Thyroid gland (tissue), 4 donors: ENCODE measurements at places on chromosomes 16 and 17.

DNA sequence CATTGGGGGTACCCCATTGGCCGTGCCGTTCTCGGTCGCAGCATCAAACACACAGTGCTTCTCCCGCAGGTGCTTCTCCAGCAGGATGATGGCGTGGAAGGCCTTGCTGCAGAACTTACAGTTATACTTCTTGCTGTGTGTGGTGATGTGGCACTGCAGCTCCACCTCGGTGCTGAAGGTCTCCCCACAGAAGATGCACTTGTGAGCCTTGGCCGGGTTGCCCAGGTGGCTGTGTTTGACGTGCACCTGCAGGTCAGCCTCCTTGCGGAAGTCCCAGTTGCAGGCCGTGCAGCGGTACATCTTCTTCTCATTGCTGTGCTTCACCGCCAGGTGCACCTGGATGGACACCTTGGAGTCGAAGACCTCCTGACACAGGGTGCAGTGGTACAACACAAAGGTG lies 219.3 kb downstream of the ZNF423 start:
- DNase-seq, result no peak

GRCh38 chr17:28953444-28954118 lies 2.3 kb upstream of the PHF12 start:
- DNase-seq, result peak; percentile 46

DNA sequence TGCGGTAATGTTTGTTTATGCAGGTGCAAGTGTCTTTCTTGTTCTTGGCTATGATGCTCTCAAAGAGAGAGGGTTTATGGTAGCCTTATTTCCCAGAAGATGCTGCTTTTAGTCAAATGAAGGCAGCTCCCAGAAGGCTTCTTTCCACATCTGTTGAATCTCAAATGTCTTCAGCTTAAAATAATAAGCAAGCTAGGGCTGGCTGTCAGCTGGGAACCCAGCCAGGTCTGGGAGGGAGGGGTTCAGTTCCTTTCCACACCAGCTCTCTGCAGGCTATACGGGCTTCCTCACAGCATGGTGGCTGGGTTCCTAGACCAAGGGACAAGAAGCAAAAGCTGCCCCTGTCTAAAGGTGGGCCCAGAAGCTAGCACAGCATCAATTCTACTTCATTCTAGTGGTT lies 47.4 kb upstream of the ATF7IP2 start:
- peak; percentile 7 for DNase-seq

DNA sequence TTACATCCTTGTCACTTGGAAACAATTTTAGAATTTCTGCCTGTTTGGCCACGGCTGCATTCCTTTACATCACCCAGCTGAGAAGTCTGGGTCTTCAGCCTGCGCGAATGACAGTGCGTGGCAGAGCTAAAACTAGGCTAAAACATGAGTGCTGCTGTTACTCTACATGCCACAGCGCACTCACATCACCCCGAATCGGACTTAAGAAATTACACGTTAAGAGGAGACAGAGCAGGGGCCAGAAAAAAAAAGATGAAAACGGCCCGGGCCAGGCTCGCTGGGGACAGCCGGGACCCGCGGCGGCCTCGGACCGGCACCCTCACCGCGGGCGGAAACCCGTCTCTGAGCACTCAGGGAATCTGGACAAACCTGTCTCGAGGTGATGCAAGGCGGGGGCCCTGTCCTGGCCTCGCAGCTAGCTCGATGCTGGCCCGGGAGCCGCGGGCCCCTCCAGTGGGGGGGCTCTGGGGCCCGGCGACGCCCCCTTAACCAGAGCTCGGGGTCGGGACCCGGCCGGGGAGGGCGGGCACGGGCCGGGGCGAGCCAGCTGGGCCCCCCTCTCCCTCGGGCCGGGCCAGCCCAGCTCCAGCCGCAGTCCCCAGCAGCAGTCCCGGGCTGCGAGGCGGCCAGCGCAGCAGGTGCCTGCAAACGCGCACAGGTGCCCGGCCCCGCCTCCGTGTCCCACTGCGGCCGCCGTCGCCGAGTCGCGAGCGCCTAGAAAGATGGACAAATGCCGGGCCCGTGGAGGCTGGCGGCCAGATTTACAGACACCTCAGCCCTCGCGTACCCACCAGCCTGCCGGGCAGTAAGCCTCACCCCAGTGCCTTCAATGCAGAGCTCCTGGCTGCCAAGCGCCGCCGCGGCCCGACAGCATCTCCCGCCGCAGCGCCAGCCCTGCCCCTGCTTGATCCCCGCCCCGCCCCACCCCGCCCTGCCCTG lies at the start of gene AKTIP:
AKTIP (minus strand) TSS at position 879 of the 939 bp plus-strand sequence. CDS start 2,950 bp downstream, outside the sequence.
- peak; percentile 84 for DNase-seq

GRCh38 chr16:73448970-73449369 lies 401.0 kb upstream of the ZFHX3 start:
- DNase-seq, result no peak

DNA sequence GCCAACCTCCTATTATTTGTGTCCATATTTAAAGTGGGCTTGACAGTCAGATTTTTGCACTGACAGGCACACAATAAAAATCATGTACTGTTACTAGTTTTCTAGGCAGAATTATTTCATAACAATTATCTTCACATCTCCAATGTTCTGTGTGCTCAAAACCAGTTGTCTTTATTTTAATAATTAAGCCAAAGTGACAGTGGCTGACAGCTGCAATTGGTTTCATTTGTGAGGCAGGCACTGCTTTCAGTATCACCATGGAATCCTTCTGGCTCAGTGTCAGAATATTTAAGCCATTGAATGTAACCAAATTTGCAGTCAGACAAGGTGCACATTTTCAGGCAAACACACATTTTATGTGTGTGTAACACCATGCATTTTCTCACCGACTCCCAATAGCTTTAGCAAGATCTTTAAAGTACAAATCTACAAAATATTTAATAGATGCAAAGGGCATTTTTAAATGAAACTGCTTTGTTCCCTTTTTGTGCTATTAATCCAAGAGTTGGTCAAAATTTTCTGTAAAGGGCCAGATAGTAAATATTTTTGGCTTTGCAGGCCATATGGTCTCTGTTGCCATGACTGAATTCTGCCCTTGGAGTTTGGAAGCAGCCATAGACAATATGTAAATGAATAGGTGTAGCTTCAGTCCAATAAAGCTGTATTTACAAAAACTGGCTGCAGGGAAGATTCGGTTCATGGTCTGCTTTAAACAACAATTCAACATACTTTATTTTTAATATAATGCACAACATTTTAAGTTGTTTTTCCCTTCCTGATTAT lies 486.0 kb downstream of the KCNJ2 start:
- DNase-seq, result no peak

GRCh38 chr17:77907497-77908461 lies 50.7 kb upstream of the TNRC6C start:
- DNase-seq, result no peak

DNA sequence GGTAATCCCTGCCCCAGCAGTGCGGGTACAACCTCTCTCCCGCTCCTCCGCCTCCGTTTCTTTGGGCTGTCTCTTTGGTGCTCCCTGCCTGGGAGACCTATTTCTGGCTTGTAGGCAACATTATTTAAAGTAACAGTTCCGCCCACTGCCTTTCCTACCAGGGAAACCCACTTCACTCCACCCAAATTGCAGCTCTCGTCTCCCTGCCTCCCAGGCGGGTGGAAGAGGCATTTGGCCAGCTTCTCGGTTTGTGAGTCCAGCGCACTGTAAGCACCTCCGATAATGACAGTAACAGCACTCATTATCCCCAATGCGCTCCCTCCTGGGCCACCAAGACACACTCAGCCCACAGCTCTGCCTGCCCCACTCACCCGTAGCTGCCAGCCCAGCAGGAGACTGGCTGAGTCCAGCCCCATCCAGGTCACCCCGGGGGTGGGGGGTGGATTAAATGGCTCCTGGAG lies 165.1 kb upstream of the CDC42EP4 start:
- DNase-seq, result peak; percentile 21

DNA sequence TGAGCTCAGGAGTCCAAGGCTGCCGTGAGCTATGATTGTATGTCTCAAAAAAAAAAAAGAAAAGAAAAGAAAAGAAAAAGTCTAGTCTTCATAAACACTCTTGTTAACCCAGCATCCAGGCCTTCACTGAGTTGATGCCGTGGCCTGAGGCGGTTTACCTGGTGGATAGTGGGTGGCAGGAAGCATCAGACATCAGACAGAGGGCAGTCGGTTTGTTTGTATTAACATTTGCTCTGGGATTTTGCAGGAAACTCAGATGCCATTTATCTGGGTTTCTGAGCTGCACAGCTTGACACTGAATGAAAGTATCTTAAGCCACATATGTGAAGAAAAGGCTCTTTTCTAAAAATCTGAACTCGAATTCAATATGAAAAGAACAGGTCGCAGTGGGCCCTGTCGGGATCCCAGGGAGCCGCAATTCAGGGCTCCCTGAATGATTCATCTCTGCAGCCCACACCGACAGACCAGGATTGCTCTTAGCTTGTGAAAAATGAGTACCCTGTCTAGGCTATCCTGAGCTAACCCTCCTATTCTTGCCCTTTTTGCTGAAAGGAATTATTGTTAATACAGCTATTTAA lies 1.1 kb upstream of the DBNDD1 start:
- DNase-seq, result no peak

- DNase-seq, result no peak
These were observed 13.1 kb downstream of the SOCS3 start for GRCh38 chr17:78346605-78347250.

GRCh38 chr17:65009848-65010247 lies 46.7 kb downstream of the GNA13 start:
- DNase-seq, result no peak

DNA sequence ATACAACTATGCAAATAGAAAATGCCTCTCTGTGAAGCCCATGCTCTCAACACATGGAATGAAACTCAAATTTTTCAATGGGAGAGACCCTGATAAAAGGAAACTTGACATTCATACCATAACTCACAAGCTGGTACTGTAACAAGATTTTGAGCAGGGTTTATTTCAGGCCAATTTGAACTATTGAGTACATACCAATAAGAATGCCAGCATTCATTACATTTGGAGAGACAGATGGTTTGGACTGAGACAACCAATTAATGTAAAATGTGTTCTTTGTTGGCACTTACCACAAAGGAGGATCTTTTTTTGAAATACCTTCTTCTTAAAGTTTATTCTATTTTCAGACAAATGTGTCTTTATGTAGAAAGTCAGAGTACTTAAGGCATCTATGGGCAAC lies 1357.0 kb upstream of the GOT2 start:
- DNase-seq, result no peak

DNA sequence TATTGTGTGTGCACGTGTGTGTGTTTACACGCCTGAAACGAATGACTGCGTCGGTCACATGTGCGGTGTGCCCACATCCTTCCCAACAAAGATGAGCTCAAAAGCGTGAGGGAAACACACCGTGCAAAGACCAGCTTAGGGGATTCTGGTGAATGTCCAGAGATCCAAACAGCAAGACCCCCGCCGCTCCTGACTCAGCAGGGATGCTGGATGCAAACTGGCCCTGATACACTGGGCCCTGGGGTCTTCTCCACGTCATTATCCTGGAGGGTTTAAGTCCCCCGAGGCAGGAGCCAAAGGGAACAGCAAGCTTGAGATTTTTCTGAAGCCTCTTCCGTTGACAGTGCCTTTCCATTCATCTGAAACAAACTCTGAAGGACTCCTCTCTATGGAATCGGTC lies 59.2 kb downstream of the TBC1D16 start:
- DNase-seq, result no peak

DNA sequence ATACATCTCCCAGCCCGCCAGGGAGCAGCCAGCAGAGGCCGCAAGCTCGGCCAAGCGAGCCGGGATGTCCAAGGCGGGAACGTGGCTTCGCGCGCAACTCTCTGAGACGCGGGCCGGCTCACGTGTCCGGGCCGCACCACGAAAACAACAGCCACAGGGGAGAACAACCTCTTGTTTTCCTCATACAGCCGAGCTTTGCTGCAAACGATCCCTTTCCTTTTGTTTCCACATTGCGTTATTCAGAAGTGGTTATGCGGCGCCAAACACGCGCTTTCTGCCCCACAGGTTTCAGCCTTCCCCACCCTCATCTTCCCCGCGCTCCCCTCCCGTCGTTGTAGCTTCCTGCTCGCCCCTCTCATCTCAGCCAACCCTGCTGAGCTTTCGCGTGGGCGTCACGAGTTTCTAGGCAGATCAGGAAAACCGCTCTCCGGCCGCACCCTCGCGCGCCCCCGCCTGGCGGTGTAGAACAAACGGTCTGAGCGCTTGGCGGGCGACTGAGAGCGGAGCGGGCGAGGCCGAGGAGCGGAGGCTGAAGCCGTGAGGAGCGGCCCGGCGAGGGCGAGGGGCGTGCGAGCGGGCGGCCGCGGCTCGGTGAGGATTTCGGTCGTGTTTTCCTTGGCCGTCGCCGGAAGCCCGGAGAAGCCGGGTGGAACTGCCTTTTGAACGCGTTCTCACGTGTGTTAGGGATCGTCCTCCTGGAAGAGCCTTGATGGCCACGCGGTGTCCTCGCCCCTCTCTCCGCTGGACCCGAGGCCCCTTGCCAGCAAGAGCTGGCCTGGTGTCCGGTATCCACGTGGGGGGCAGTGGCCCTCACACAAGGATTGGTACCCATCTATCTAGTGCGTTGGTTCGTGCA lies 6.6 kb upstream of the SMARCD2 start:
- peak; percentile 90 for DNase-seq

DNA sequence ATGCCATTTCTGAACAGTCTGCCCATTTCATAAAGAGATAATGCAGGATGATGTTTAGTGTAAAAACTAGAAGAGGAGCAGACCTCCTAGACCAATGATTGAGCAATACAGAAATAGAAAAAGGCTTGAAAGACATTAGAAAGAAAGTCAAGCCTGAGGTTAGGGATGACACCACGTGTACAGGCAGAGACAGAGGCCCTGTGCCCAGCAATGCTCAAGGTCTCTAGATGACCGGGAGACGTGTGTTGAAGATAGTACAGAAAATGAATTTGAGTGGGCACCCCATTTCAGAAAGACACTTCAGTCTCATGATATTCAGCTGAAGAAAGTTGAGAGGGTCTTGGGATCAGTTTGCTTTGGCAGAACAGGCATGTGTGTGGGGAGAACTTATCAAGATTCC lies 5.4 kb downstream of the GID4 start:
- no peak for DNase-seq

GRCh38 chr17:27540318-27541101 lies 84.3 kb downstream of the KSR1 start:
- peak; percentile 88 for DNase-seq

GRCh38 chr17:68248199-68248825 lies 469 bp downstream of the AMZ2 start:
- DNase-seq, result peak; percentile 79

- DNase-seq, result no peak
These were observed 19.6 kb downstream of the ADGRG5 start for GRCh38 chr16:57562066-57562465.

- no peak for DNase-seq
These were observed 1032.2 kb downstream of the CDH11 start for GRCh38 chr16:64089697-64090096.
